GM03348 (cell line): ENCODE measurements at places on chromosomes 7 and 10.

DNA sequence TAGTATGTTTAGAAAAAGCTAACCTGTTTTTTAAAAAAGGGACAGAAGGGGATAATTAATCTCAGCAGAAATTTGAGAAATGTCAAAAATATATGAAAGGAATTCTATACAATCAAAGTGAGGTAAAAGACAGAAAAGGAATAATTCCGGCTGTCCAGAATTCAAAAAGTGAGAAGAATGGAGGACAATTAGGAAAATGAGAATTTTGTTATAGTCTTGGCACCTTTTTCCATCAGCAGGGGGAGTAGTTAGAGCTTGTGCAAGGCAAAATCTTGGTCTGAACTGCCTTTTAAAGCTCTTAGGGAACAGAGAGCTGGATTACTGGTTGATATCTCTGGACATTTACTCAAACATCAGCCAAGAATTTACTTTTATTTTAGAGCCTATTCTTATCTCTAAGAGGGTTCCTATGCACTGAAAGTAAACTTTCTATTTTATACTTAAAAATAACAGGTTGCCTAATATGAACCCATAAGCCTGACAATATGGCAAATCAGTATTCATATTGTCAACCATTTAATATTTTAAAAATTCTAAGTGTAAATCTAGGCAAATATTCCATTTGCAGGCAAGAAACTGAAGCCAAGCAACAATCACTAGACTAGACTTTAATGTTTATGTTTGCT, 185.6 kb downstream of the ANK3 start:
- peak; percentile 61 for DNase-seq

GRCh38 chr7:82017334-82017943, 247.6 kb upstream of the HGF start:
- DNase-seq: peak; percentile 51

- no peak for DNase-seq
Observed at GRCh38 chr7:115988401-115988800, 42.2 kb downstream of the TFEC start.

- DNase-seq: peak; percentile 53
Observed at GRCh38 chr7:50497068-50497642, 47.0 kb upstream of the FIGNL1 start.

GRCh38 chr7:117587931-117588330, 108.1 kb downstream of the CFTR start:
- no peak for DNase-seq

DNA sequence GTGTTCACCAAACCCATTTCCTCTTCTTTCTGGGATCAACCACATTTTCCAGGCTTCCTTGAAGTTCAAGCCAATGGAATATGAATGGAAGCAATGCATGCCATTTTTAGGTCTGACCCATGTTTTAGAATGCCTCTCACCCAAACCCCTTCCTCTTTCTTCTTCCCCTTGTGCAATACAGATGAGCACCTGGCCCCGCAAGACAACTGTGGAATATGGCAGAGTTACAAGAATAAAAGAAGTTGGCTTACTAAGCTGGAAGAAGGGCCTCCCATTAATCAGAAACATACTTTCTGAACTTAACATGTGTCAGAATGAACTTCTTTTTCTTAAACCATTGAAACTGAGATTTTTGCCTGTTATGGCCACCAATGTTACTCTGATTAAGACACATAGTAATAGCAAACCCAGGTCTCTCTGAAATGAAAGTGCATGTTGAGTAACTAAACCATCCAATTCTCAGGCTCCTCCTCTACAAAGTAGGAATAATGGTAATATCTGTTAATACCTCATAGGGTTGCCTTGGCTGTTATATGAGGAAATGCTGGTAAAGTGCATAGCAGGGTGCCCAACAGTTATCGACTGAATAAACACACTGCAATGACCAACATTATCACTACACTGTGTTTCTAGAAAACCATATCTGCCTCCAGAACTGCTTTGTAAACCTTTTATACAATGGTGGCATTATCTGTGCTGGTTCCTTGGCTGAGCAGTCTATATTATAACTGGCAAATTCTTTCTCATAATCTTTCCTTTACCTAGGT, 382.2 kb upstream of the NRP1 start:
- DNase-seq: no peak

DNA sequence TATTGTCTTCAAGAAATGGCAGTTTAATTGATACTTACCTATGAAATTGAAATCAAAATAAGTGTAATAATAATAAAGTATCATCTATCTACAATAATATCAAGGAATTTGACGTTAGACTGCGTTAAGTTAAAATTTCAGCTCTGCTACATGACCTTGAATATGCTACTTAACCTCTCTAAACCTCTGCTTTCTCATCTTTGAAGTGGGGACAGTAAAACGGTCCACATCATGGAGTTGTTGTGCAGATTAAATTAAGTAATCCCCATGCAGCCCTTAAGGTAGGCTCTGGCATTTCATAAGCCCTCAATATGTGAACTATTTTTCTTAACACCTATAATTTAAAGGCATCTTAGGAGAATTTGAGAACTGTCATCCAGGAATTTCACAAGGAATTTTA, 252.4 kb upstream of the PHF14 start:
- DNase-seq: no peak

DNA sequence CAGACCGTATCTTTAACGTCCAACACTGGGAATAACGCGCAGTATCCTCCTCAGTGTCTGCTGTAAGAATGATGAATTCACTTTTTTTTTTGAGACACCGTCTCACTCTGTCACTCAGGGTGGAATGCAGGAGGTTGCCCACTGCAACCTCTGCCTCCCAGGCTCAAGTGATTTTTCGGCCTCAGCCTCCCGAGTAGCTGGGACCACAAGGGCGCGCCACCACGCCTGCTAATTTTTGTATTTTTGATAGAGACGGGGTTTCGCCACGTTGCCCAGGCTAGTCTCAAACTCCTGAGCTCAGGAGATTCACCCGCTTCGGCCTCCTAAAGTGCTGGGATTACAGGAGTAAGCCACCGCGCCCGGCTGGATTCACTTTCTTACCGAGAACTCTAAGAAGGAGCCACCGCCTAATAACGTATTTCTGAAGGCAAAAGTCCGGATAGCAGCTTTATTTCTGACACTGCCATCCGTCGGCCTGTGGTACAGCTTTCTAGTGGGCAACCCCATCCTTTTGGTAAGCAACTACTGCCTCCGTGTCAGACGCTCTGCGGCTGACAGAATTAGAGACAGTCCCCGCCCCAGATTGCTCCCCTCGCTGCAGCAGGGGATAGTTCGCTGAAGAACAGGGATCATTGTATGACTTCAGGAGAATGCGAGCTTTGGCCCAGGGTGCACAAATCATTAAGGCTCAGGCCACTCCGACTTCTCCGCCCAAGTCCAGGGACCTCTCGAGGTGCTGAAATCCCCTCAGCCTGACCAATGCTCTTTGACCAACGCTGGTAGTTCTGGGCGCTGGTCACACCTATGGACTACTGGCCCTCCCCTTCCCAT, 662 bp downstream of the POLR3A start:
- peak; percentile 53 for DNase-seq

DNA sequence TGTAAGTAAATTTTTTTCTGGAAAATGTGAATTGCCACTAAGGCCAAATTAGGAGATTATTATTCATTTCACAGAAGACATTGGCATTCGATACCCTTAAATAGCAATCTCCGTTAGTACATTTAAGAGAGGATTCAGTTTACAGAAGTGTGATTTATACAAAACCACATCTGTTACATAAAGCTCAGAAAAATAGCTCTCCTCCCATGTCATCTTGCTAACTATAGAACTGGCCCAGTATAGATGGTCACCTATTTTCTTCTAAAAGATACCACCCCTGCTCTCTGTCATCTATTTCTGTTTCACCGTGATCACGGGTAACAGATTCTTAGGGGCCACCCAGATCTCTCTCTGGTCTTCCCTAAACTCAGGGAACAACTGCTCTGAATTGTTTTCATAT, 119.1 kb downstream of the HIP1 start:
- DNase-seq: no peak

DNA sequence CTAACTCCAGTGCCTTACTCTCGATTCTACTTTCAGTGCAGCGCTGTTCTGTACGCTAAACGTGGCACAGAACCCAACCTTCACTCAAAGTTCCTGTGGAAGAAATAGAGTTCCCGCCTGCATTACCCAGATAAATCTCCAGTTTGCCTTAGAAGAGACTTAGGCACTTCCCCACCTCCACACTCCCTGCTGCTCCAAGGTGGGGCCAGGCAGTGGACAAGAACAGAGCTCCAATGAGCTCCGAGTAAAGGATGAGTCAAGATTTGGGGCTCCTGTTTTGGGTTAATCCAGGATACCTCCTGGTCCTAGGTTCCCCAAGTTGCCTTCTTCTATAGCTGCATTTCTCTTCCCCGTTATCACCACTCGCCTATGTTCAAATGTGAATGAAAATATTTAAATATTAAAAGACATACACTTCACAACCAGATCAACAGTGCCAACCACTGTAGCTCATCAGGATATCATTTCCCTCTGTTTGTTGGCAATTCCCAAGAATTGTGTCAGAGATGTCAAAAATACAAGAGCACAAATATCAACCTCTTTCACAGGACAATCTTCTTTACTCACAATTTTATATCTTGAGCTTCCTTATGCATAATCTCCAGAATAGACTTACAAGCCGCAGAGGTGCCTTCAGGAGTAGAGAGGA, 48.0 kb downstream of the MALSU1 start:
- DNase-seq: no peak

- no peak for DNase-seq
Observed at GRCh38 chr10:54496852-54497251, 304.2 kb downstream of the PCDH15 start.

DNA sequence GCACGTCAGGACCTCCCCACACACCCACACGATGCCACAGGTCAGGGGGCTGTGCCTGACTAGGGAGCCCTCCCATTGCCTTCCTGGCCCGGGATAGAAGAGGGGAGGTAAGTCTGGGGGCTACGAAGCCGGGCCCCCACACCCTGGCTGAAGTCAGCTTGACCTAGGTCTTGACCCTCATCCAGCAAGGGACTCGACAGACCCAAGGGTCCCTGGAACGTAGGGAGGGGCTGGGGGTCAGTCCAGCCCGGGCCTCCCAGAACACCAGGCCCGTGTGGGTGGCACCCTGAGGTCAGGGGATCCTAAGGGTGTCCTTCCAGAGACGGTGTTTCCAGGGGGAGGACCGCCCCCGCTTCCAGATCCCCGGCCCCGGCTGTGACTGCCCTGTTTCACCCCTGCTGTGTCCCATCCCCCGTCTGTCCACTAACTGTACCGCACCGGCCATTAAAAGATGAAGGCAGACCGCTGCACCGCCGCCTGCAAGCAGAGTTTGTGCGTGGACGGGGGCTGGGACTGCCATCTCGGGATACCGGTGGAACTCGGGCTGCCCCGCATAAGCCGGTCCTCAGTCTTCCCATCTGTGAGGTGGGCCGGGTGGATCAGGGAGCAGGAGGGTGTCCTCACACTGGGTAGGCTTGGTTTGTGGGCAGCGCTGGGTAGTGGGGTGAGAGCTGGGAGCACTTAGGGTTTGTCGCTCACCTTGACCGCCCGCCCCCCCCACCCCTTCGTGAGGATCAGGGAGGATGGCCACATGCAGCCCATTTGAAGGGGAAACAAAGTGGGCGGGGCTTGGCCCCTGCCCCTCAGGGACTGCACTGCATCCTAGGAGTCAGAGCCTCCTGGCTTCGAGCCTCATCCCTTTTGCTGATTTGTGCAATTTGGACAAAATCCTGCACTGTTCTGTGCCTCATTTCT, 21.1 kb downstream of the SLC29A4 start:
- DNase-seq: no peak

- DNase-seq: no peak
Observed at GRCh38 chr10:110488940-110489339, 8.8 kb upstream of the DUSP5 start.

- DNase-seq: no peak
Observed at GRCh38 chr10:59315465-59315864, 46.9 kb downstream of the FAM13C start.

- no peak for DNase-seq
Observed at GRCh38 chr10:1829712-1830111, 92.4 kb upstream of the ADARB2 start.

DNA sequence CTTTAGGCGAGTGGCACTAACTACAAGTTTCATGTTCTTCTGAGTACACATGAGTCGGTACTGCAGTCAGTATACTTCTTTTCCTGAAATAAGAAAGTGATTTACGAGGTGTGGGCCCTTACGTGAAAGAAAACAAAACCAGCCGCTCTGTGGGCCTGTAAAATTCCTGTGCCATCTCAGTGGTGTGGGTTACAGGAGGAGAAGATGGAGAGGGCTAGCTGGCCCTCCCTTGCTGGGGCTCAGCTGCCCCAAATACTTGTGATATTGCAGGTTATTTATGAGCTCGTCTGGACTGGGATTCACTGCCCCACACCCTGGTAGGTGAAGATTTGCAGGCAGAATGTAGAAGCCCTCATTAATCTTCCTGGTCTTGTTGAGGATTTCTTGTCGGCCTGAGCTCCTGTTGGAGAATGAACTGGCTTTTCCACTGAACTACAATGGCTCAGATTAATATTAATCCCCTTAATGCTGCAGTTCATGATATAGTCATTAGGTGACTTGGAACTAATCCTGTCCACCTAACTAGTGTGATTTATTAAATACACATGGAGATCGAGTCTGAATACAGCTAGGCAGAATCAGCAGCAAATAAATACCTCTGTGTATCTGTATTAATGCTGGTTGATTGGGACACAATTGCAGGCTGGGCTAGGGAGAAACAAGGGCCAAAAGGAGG, 68.0 kb downstream of the GBF1 start:
- peak; percentile 30 for DNase-seq

GRCh38 chr7:76193466-76193865, 8.2 kb upstream of the SRRM3 start:
- DNase-seq: no peak

DNA sequence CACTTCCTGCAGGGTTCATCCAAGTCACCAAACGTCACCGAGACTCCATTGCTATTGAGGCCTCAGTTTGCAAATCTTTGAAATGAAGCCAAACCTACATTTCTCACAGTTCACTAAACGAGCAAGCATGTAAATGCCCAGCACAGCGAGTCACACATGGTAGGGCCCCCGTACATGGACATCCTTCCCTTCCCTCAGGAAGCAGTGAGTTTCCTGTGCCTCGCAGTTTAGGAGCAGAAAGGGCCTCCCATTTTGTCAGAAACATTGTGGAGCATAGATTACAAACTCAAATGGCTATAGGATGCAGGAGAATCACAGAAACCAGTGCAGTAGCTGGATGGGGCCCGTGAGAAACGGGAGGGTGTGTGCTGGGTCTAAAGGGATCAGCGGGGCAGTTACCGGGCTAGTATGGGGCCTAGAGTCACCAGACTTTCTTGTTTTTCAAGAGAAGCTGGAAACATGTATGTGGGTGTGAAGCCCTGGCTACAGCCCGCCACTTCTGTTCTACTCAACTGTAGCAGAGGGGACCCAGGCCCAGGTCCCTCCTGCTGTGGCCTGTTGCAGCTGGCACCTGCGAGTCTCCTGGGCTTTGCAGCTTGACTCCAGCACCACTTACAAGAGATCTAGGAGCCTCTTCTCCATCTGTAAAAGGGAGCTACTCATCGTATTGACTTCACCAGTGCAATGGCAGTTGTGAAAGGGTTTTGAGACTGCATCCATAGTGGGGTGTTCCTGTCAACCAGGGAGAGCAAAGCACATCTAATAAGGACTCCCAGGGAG, 14.2 kb upstream of the SLC18A3 start:
- DNase-seq: no peak

DNA sequence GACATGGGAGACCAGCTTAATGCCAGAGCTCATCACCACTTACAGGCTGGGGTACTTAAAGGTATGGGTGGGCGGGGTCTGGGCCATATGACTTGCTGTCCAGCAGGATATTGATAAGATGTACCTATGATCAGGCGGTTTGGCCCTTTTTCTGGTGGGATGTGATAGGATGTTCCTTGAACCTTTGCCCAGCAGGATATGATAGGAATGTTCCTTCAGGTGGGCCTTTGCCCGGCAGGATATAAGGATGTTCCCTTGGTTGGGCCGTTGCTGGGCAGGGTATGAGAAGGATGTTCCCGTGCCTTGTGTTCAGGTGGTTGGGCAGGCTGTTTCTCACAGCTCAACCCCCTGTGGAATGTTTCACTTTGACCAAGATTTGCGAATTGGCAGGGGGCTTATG, 187.2 kb upstream of the CXCL12 start:
- DNase-seq: no peak
